COR-L47 (cell line): ENCODE measurements at places on chromosomes 5 and 9.

DNA sequence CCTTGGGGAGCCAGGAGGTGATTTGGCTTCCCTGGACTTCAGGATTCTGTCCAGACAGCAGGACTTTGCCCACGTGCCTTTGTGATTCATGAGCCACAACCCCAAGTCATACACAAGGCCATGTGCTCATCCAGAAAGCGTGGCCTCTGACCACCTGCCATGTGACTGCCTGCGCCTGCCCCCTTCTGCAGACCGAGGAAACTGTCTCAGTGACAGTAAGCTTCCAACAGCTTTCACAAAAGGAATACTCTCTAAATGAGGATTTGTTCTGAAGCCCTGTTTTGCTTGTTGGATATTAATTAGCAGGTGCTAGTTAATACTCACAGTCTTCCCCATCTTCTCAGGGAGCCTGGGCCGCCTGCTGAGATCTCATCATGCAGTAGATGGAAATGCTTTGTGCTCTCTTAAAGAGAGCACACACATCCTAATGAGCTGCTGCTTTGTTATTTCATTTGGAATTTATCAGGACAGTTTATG, 36.9 kb upstream of the ANGPTL2 start:
- peak; percentile 48 for DNase-seq

GRCh38 chr5:56950626-56951125, 1.2 kb downstream of the MIER3 start:
- DNase-seq: peak; percentile 3

DNA sequence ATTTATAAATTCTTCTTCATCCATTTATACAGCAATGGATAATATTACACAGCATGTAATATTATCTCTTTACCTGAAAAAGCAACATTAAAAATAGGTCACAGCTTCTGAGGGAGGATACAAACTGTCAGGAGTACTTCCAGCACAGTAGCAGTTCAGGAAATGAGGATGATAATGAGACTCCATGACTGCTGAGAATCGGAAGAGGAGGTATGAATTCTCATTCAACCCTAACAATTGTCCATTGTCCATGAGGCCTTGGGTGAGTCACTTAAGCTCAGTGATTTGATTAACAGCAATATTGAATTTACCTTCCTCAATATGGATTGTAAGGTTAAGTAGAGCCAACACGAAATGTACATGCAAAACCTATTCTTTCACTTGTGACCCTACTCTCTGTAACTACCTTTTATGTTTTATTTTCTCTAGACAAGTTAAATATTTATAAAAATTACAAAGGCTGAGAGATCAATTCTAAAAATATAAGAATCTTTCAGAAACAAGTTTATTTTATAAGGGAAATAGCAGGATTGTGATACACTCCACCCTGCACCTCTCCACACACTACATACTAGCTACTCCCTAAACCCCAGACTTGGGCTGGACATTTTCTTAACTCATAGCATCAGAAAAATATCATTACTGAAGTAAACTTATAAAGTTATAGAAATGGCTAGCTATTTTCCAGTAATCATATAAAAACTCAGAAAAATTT, 159.1 kb upstream of the ACOT12 start:
- no peak for DNase-seq

DNA sequence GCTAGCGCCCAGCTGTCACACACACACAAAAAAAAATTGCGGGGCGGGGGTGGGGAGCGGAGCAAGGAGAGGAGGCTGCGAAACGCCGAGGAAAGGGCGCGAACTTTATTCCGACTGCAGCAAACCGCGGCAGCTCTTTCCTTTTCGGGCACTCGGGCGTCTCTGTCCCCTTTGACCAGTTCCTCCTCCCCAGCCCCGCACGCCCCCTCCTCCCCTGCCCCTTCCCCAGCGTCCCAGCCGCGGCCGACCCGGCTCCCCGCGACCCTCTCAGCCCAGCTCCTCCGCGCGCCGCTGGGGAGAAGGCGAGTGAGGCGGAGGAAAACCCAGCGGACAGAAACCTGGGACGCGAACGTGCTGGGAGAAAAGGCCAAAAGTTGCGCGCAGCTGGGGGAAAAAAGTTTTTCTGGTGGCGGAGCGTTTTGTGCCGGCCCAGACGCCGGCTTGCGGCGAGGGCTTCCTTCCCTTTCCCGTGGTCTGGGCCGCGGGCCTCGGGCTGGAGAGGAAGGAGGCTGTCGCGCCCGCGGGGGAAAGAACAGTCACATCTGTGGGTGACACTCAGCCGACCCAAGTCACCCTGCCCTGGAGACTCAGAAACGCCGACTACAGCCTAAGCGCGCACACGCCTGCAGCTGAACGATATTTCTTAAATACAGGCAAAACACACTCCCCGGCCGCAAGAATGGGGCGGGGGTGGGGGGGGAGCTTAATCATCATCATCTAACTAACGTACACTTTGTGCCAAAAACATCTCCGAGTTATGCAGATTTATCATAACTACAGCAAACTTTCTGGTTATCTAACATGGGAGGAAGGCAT, 1.1 kb upstream of the BNC2 start:
- no peak for DNase-seq

DNA sequence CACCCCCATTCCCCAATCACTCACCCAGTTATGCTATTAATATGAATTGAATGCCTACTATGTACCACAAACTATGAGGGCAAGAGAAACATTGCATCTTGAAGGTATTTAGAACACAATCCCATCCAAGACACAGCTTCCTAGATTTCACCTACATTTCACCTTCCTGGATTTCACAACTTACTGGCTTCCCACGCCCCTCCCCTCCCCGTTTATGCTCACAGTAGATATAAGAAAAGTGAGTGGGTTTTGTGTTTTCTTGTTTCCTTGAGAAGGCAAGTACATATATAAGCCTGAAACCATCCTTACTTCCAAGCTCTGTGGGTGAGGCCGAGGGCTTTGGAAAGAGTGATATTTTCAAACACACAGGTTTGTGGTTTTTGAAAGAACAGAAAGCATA, 465.0 kb downstream of the BNC2 start:
- DNase-seq: no peak

- no peak for DNase-seq
Observed at GRCh38 chr5:109411627-109412026, 1.9 kb upstream of the PJA2 start.

- peak; percentile 41 for DNase-seq
Observed at GRCh38 chr5:138504799-138505198, 38.2 kb downstream of the ETF1 start.

DNA sequence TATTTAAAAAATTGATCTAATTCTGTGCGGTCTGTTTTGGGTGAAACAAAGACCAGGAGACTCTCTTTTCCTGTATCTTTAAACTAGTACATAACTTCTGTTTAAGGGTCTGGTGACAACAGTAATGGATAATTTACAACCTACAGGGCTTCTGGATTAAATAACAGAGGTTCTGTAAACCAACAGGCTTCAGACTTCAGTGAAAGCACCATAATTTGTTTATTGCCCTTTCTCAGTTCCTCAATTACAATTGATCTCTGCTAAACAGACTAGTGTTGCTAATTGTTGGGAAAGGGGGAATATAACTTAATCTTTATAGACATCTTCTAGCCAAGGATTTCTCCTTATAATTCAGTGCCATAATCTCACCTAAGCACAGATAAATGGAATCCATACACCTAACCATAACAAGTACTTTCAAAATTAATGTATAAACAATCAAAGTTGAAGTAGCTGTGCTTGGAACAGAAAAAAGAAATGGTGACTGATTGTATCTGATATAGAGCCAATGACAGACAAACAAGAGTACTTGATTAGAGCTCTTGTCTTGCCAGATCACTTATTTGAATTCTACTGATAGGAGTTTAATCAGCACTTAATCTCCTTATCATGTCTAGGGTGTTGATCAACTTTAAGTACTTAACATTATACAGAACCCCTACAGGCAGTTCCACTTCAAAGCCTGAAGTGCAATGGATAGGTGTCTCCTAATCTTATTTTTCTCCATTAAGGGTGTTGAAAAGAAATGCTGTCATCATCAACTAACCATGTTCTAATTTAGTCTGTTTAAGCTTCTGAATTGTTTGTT, 536.0 kb downstream of the NR2F1-AS1 start:
- no peak for DNase-seq

DNA sequence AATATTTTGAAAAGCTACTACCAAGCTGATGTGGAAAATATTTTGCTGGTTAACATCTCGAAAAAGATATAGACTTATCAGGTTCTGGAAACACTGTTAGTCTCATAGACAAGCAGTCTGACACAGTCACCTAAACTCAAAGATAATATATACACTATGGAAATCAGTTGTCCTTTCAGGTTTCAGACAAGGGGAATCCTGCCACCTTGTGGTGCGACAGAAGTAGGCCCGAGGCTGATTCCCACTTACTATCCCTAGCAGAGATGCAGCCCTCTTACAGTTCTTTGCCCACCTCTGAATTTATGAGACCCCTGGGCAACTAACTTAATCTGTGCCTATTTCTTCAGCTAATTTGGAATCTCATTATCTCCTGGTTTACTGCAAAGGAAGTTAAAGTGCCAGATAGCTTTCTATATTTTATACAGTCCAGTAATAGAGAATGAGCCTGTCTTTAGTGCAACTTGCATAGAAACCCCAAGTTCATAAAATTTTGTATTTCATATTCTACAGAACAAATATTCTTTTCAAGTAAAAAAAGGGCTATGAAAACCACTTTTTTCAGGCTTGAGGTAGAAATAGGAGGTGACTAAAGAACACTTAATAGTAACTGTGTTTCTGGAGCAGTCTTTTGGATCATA, 16.9 kb downstream of the RAD1 start:
- DNase-seq: peak; percentile 67

DNA sequence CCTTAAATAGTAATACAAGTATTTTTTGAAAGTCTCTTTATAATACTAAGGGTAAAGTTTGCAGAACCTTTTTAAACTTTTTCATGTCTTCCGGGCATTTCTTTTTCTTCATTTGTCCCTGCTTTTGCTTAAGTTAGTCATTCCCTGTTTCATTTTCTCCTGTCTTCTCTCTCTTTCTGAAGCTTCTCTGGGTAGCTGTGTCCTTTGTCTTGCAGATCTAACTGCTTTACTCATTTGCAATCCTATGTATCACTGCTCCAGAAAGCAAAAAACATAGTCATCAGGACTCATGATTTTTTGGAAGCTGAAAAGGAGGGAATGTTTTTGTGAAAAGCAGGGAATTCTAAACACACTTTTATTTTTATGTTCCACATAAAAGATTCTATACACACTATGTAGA, 301.7 kb downstream of the MRPS30 start:
- no peak for DNase-seq

- no peak for DNase-seq
Observed at GRCh38 chr5:80146046-80146445, 109.8 kb downstream of the SERINC5 start.

DNA sequence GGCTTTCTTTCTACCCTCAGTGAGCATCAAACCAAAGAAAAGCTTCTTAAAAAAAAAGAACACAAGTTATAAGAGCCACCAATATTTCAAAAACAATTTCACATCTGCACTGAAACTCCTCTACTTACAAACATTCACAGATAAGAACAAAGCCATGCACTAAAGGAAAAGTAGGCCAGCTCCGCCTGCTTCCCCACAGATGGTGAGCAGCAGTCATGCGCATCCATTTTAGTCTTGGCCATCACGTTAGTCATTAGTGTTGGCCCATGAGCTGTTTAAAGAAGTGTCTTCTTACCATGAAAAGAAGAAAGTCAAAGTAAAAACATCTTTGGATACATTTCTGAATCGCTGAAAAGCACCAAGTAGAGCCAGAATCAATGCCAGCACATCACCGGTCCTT, 40.0 kb upstream of the SMIM23 start:
- no peak for DNase-seq

DNA sequence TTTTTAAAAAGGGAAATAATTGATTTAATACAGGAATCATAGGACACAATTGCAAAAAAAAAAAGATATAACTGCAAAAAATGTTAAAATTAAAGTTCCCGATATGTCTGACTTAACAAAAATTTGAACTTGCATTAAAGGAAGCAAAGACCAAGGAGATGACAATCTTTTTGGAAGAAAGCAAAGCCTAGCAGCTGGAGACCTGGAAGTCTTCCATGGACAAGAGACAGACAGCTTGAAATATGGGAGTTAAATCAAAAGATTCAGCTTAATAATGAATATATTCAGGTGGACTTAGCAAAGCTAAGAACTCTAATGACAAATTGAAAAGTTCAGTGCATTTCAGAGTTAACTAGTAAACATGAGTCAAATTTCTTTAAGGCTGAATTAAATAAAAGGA, 568.7 kb upstream of the RGMB start:
- DNase-seq: no peak

- no peak for DNase-seq
Observed at GRCh38 chr9:135098400-135099105, 11.1 kb downstream of the OLFM1 start.

GRCh38 chr9:92971776-92972175, 24.5 kb downstream of the FGD3 start:
- no peak for DNase-seq

GRCh38 chr9:3036333-3036700, 192.4 kb upstream of the PUM3 start:
- no peak for DNase-seq

DNA sequence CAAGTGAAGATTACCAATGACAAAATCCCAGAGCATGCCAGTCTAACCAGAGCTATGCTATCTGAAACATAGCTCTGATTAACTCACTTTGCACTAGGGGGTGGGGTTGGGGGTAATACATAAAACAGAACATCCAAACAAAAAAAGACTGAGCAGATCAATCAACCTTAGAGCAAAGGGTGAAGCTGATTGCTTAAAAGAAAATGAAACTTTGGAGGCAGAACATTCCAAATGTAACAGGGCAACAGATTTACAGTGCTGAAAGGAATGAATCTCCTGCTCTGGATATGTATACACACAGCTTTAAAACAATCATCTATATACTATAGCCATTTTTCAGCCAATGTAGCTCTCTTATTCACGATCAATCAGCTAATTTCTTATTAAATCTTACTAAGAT, 4.9 kb downstream of the IL6ST start:
- no peak for DNase-seq

DNA sequence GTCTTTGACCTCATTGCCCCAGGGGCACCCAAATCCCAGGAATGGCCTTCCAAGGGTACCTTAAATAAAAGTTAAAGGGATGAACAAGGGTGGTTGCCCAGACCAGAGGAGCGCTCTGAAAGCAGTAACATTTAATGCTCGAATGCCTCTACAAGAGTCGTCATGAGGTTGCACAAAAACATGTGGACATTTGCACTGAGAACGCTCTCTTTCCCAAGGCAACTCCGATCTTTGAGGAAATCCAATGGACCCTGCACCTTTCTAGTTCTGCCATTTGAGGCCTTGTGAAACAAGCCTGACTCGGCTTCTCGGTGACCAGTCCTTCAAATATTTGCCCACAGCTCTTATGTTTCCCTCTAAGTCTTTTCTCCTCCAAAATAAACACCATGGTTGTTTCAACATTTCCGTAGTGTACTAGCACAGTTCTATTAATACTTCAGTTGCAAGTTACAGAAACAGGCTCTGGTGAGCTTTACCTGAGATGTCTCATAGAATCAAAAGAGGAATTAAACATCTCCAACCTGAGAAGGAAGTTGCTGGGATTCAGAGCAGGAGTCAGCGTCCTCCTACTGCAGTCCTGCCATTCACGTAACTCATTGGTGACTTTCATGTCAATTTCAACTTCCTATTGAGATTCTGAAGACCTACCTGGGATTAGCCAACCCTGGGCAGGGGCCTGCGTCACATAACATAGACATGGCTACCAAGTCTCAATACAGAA, 168.8 kb upstream of the RAI14 start:
- no peak for DNase-seq
